ENCODE measurements at places on chromosomes 5 and 9.

DNA sequence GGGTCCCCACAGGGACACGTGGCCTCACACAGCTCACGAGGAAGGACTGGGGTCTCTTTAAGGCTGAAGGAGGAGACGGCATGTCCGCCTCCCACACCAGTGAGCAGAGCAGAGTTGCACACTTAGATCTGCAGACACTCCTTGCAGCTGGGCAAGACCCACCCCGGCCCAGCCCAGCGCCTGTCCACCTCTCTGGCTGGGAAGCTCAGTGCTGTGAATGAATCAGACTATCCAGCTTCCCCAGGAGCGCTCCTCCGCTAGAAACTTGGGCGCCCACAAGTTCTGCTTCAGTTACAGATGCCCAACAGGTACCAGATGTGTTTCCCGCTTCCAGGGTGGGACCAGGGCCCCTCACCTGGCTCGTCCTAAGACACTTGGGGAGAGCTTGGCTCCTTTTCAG is 78.9 kb downstream of the NSUN2 start:
- DNase-seq = no peak

GRCh38 chr5:4758550-4758949 is 381.6 kb upstream of the ADAMTS16 start:
- no peak for DNase-seq

GRCh38 chr9:5870691-5871090 is 20.0 kb upstream of the MLANA start:
- DNase-seq = no peak

GRCh38 chr9:123614306-123615263 is 258.6 kb downstream of the CRB2 start:
- no peak for DNase-seq

GRCh38 chr9:11194246-11194645 is 581.4 kb upstream of the PTPRD start:
- DNase-seq = no peak

DNA sequence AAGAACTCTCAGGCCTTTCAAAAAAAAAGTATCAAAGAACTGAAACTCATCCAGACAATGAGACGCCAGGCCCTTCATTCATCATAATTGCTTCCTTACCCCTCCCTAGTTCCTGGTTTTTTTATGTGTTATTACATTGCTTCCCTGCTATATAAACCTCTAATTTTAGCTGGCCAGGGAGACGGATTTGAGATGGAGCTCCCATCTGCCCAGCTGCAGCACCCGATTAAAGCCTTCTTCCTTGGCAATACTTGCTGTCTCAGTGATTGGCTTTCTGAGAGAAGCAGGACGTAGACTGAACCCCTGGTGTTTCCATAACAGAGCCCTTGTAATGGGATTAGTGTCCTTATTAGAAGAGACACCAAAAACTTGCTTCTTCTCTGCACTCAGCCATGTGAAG is 62.4 kb downstream of the BARX1 start:
- DNase-seq = no peak

DNA sequence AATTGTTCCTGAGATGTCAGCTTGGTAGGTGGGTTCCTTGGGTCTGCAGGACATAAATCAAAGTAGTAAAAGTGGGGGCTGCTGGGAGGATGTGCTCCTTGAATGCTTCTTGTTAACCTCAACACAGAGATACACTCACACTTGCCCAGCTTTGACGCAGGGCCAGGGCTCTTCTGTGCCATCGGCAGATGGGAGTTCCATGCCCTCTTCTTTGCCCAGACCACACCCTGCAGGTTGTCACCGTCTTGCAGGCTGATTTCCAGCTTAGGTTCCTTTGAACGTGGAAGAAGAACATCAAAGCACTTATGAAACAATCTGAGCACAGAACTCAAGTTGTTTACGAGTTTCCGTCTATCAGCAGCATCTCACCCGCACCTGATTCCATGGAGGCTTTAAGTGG is 11.0 kb downstream of the DBH start:
- DNase-seq = no peak
